ENCODE measurements at places on chromosomes 16 and 17.

DNA sequence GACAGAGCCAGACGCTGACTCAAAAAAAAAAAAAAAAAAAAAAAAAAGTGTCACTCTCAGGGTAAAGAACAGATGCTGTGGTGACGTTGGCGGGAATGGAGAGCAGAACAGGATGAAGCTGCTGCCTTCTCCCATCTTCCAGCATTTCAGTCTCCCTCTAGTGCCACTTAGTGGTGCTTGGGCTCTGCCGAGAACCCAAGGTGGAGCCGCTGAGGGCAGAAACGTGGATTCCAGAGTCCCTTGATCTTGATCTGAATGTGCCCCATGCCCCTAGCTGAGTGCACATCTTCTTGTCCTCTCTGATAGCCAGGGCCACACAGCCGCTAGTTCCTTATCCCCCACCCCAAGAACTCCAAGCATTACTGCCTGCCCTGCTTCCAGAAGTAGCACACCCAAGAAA is 43.2 kb upstream of the FA2H start:
- DNase-seq, result no peak

DNA sequence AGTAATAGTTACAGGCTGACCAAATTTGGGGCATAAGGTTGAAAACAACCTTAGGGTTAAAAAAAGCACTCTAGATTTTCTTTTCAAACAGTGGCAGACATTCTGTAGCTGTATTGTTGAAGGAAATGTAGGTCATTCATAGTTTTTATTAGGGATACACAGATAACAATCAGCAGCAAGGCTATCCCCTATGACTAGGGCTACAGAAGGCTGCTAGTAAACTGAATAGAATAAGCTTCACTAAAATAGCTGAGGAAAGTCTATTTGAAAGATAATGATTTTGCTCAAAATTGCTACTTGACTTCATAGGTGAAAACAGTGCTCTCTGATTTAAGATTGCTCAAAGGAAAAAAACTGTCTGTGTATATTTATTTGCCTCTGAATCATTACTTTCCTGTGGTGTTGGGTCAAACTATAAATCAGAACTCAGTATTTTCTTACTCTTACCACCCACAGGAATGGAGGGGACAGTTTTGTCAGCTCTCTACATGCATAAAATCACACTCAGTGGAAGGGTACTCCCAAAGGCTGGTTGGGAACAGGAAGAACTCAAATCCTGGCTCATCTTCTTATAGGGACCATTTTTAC is 24.8 kb downstream of the RPGRIP1L start:
- no peak for DNase-seq

DNA sequence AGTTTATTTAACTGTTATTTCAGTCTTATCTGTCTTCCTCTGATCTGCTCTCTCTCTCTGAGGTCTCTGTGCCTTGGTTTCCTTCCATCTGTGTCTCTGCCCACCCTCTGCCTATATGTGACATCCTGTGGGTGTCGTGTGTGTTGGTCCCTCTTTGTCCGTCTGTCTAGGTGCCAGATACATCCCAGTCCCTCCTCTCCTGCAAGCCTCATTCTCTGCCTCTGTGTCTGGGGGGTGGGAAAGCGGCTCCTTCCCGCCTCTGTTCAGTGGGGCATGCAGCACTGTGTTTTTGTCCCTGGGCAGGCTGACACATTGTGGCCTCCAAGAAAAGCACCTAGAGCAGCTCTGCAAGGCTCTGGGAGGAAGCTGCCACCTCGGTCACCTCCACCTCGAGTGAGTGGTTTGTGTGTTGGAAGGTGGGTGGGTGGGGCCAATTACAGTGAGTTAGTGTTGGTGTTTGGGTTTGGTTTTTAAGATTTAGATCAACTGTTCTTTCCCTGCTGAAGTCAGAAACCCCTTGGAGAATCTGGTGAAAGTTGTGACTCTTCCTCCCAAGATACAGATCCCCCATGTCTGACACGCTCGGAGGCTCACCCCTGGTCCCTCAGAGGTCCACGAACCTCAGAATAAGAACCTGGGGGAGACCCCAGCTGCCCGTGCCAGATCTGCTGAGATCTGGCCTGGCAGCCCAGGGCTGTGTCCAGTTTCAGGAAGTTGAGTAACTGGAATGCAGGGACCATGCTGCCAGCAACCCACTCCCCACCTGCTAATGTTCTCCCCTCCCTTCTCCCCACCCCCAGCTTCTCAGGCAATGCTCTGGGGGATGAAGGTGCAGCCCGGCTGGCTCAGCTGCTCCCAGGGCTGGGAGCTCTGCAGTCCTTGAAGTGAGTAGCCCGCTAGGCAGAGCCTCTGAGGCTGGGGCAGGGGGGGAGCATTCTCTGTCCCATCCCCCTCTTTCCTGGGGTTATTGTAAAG is 50.9 kb upstream of the CPNE2 start:
- no peak for DNase-seq

DNA sequence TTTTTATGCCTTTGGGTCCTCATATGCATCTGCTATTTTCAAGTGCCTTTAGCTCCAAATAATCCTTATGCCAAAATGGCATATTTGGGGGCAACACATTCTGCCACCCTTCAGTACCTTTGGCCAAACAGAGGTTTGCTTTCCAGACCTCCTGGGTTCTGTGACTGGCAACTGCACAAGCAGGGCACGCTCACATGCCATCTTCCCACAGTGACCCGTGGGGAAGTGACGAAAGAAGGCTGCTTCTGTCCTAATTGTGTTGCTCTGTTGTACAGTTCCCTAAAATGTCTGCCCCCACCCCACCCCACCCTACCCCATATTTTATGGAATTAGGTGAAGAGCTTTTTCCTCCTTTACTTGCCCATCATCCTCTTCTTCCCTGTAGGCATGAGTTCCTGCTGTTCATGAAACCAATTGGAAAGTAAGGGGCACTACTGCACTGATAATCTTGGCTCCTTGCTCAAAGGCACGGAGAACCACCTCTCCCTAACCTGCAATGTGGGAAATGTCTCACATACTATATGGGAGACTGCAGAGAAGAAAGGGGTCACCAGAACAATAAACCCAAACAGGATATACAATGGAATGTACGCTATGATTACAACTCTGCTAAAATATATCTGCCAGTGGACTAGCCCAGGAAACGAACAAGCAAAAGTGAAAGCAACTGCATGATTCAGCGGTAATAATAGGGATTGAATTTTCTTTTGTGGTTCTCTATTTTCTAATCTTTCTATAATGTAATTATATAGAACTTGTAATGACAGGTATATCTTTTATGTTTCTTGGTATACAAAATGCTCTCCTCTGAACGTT is 3.3 kb upstream of the SLFN12L start:
- no peak for DNase-seq

- no peak for DNase-seq
Observed at GRCh38 chr16:18832613-18833012, 31.3 kb upstream of the ARL6IP1 start.

DNA sequence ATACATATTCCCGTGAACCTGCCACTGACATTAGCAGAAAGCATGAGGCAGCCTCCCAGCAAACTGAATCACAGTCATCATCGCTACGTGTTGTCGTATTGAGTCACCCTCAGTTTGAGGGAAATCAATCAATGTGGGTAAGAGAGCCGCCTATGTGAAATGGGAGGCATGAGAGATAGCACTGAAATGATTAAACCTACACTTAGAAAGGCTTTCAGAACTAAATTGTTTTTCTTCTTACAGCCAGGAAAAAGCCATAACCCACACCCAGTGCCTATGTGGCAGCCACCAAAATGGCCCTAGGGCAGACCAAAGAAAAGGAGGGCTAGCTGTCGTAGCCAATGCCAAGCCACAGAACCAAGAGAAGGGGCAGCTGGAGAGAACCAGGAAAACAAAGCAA is 90.5 kb downstream of the ADAMTS18 start:
- no peak for DNase-seq

GRCh38 chr16:87333101-87333500 is 15.9 kb upstream of the C16orf95 start:
- no peak for DNase-seq

GRCh38 chr17:75468779-75469373 is 12.4 kb downstream of the TMEM94 start:
- no peak for DNase-seq

DNA sequence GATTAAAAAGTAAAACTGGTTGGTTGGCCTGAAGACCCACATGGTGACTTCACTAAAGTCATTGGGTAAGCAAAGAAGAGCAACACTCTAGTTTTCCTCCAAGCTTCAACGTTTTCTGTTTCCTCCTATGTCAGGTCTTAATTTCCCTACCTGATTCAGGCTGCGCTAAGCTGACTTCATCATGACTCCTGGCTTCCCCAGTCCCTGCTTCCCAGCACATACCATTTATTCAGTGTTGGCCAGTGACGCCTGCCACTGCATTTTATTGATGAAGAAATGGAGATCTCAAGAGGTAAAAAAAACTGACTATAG is 645.3 kb downstream of the WWOX start:
- DNase-seq, result no peak

- peak; percentile 21 for DNase-seq
Observed at GRCh38 chr16:67967958-67968399, 458 bp downstream of the SLC12A4 start.

DNA sequence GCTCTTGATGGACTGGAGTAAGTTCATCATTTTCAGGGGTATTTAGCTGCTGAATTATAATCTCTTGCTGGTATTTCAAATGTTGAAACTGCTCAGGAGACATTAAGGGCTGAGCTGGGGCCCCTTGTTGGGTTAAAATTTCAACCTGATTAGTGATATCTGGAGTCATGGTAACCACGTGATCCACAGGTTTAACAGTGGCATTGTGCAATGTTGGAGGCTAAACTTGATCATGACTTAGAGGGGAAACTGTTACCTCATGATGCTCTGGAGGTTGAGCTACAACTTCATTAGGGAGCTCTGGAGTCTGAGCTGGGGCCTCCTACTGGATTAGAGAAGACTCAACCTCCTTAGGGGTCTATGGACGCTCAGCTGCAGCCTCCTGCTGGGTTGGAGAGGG is 17.2 kb upstream of the MPP2 start:
- DNase-seq, result no peak

DNA sequence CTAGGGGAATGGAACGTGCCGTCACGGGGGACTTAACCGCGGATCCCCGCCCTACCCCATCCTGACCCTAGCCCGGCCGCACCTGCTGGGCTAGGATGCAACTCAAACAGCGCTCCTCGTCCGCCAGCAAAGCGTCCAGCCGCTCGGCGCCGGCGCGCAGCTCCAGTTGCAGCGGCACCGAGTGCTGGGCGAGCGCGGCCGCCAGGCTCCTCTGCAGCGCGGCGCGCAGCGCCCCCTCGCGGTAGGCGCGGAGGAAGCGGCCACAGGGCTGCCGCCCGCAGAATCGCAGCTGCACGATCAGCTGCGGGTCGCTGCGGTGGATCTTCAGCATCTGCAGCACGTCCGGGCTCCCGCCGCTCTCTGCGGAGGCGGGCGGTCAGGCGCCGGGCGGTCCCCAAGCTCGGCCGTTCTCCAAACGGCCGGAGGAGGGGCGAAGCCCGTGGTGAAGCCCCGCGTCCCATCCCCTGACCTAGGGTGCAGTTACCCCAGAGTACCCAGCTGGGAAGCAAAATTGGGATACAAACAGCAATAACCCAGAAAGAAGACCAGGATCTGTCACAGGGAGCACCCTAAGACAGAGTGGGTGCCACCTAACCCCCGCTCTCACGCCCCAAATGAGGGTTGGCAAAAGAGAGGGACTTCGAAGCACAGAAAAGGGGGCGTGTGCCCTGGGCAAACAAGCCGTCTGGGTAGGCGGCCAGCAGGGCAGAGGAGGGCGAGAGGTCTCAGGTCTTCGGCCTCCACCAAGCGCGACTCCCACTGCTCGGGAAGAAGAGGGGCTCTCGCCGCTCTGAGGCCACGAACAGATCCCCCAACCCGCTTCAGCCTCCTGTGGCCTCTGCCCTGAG is 4.2 kb downstream of the TRADD start:
- DNase-seq, result peak; percentile 78

DNA sequence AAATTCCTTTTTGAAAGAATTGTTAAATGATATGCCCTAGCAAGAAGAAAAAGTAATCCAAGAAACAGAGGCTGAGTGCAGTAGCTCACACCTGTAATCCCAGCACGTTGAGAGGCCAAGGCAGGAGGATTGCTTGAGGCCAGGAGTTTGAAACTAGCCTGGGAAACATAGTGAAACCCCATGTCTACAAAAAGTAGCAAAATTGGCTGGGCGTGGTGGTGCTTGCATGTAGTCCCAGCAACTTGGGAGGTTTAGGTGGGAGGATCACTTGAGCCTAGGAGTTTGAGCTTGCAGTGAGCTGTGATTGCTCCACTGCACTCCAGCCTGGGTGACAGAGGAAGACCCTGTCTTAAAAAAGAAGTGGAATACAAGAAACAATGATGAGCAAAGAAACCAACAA is 56.1 kb downstream of the NT5M start:
- DNase-seq, result no peak

- DNase-seq, result no peak
Observed at GRCh38 chr17:2388020-2388682, 12.7 kb downstream of the MNT start.

GRCh38 chr17:50115756-50116155 is 14.2 kb downstream of the SAMD14 start:
- no peak for DNase-seq

DNA sequence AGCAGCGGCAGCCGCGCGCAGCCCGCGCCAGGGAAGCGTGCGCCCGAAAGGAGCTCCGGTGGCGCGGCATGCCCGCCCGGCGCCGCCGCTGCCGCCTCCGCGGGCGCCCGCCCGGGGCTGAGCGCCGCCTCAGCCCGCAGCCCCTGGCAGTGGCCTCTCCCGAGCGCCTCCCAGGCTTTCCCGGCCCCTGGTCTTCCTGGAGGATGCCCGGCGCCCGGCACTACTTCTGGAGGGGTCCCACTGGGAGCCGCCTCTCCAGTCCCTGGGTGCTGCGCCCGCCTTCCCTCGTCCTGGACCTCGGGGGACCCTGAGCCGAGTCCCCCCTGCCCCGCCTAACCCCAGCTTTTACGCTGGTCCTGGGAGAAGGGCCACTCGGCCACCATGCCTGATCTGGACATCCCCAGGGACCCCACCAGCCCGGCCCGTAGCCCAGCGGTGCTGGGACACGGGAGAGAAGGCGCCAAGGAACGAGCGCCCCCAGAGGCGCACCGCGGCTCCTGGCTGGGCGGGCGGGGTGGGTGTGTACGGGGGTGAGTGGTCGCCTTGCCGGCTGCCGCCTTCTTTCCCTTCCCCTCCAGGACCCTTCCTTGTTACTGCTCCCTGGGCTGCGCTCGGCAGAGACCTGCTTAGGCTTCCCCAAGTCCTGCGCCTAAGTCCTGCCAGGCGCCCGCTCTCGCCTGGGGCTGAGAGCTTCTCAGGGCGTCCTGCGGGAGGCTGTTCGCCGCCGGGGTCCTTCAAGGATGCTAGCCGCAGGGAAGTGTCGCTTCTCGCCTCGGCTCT is 704 bp downstream of the ASIC2 start:
- peak; percentile 58 for DNase-seq

GRCh38 chr16:86232496-86232895 is 277.8 kb upstream of the FOXF1 start:
- DNase-seq, result no peak

- no peak for DNase-seq
Observed at GRCh38 chr17:65514082-65514481, 47.4 kb downstream of the AXIN2 start.

- peak; percentile 77 for DNase-seq
Observed at GRCh38 chr17:81095383-81095762, 60.4 kb downstream of the BAIAP2 start.

GRCh38 chr17:3104322-3104721 is at the start of gene OR1D2:
Gene OR1D2 (minus strand): TSS chr17:3104422. CDS start chr17:3092996, 11,426 bp downstream.
- no peak for DNase-seq

All from NCI-H82 (cell line).